ENCODE measurements at places on chromosomes 11 and 22. TPM values are rescaled to one million over a fixed set of nuclear protein-coding genes. Genes with fewer than 3 reads are reported as not detected.

Gene RFPL1
- total RNA-seq: not detected

Gene OR52A1
- not detected for total RNA-seq

Gene SNX32
- not detected for total RNA-seq

Gene TSSC4
- total RNA-seq: 34.8 TPM

Gene SHISAL1
- total RNA-seq: 0.55 TPM

Gene C22orf31
- total RNA-seq: not detected

Gene WNT11
- 15.2 TPM for total RNA-seq

Gene CRYBB3
- total RNA-seq: not detected

Gene OR8U1
- not detected for total RNA-seq

Gene NAV2
- 8.8 TPM for total RNA-seq

DNA sequence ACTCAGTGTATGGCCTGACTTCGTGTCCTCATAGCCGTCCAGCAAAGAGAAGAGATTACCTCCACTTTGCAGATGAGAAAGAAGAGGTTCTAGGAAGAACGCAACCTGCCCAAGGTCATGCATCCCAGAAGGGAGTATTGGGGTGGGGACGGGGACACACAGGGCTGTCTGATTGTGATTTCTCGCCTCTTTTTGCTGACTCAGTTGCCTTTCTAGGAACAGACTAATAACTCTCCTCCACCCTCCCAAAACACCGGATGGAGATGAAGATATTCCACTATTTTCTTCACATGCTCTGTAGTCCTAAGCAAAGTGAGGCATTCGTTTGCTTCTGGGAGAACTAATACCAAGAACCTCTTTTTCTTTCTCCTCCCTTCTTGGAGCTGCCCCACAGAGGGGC lies 529.3 kb downstream of the MIAT start:
- DNase-seq: no peak

- DNase-seq: peak; percentile 80
These were observed 30.0 kb upstream of the WNT11 start for GRCh38 chr11:76236092-76236999.

DNA sequence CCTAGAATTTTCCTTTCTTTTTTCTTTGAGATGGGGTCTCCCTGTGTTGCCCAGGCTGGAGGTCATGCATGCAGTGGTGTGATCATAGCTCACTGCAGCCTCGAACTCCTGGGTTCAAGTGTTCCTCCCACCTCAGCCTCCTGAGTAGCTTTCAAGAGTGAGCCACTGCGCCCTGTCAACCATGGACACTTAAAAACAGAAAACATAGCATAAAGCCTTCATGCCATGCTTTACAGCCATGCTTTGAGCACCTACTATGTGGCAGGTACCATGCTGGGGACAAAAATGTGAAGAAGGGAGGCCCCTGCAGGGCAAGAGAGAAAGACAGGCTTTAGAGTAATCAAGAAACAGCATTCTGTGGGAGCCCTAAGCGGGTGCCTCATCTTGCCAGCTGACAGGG lies 13.7 kb upstream of the GNB1L start:
- peak; percentile 12 for DNase-seq

GRCh38 chr22:35600476-35600875 lies 16.7 kb downstream of the MB start:
- DNase-seq: peak; percentile 56

DNA sequence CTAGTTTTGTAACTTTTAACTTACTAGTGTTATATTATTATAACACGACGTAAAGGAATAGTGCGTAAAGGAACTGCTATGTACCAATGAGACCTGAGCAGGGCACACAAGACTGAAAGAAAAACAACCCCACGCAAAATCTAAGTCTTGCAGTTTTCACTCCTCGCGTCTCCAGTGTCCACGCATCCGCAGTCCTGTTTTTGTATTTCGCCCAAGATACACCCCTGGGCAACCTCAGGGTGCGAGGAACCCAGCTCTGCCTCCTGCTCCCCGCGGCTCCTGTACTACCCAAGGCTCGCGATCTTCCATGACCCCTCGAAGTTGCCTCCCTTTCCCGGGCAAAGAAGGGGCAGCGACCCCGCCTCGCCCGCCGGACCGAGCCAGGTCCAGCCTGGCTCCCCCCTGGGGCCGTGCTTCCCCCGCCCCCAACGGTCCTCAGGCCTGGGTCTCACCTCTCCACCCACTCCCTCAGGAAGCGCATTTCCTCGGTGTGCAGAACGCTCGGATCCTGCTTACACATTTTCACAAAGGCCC lies 393 bp downstream of the ST13 start:
- no peak for DNase-seq

- no peak for DNase-seq
These were observed 15.0 kb downstream of the CHST1 start for GRCh38 chr11:45650166-45651095.

DNA sequence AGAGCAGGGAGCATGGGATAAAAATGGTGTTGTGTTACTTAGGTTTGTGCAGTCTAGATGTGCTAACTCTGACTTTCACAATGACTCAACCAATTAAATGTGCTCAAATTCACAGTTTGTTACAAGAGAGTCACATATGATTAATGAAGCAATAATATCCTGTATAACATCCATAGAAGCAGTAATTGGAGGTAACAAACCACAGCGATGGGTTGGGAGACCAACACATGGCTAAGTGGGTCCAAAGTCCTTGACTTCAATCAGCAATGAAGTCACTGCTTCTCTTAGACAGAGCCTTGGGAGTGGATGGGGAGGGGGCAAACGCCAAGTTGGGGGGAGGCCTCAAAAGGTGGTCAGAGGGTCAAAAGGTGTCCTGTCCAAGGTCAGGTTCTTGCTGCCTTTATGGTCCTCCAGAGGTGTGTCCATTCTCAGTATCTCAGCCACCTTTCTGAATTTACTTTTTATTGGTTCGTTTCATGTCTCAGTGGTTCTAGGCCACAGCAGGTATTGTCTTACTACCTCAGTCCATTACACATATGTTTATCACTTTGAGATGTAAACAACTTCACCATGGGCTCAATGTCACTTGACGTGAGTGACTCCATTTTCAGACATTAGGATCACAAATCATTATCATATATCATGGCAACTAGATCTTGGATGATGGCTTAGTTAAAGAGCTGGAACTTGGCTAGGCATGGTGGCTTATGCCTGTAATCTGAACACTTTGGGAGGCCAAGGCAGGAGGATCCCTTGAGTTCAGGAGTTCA lies 32.4 kb downstream of the SLN start:
- no peak for DNase-seq

- DNase-seq: no peak
These were observed 4.4 kb downstream of the EXPH5 start for GRCh38 chr11:108589136-108589535.

GRCh38 chr22:39596601-39597000 lies 26.0 kb downstream of the CACNA1I start:
- DNase-seq: no peak

DNA sequence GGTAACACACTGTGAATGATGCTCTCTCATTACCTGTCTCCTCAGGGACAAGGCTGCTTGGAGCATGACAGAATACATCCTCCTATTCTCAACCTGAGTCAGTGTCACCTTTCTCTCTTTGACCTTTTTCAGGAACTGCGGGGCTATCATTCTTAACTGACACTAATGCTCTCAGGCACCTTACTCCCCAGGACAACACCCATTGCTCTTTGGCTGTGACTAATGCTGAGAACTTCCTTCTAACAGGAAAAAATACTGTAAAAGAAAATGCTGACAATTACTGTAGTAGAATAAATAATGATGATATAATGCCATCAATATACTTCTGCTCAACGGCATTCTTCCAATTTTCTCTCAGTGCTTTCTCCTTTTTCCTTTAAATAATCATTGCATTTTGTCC lies 2082.7 kb upstream of the RAG2 start:
- DNase-seq: no peak

DNA sequence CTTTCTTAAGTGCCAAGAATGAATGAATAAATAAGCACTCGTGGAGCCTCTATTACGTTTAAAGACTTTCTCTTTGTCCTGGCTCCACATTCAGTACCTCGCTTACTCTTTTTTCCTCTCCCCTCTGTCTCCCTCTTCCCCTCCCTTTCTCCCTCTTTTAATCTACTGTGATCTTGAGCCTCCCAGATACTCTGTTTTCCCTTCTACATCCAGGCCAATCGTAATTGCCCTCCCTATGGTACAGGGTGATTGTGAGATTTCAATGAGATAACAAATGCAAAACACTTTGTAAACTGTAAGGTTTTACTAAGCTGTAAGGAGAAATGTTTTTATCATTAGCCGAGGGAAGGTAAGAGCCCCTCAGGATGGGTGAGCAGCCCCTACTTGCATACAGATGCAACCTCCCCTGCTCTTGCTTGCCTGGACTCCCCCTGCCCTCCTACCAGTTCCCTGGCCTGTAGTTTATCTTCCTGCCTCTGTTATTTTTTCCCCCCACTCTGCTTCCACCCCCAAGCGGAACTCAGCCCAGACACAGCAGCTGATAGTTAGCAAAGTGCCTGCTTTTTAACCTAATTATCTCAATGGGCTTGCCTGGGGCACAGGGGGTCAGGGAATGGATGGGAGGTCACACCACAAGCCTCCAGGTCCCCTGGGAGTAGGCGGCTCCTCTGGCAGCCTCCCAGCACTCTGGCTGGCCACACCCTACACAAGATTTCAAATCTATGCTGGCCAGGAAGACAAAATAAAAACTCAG lies 76.9 kb upstream of the CADM1 start:
- DNase-seq: peak; percentile 64

DNA sequence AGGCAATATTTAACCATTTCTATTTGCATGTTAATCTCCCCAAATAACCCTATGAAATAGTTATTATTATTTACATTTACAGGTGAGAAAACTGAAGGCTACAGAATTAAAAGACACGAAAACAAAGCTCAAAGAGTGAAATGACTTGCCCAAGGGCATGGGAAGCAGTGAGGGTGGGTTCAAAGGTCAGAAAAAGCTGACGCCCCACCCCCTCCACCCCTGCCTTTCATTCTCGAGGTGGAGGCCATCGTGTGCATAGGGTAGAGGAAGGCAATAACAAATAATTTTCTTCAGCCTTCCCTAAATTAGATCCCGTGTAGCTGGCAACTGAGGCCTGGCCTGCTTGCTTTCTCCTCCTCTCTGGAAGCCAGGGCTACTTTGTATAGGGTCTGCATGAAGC lies 56.1 kb upstream of the RBFOX2 start:
- no peak for DNase-seq

DNA sequence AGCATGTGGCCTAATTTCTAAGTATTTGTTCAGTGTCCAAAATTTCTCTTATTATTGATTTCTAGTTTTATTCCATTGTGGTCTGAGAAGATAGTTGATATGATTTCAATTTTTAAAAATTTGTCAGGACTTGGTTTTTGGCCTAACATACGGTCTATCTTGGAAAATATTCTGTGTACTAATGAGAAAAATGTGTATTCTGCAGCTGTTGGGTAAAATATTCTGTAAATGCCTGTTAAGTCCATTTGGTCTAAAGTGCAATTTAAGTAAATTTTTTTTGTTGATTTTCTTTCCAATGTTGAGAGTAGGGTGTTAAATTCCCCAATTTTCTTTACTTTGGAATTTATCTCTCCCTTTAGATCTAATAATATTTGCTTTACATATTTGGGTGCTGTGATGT lies 78.3 kb downstream of the TECTA start:
- no peak for DNase-seq

GRCh38 chr11:5831196-5831829 lies 10.4 kb downstream of the OR52E6 start:
- DNase-seq: no peak

GRCh38 chr11:44573333-44573732 lies 7.9 kb downstream of the CD82 start:
- no peak for DNase-seq

DNA sequence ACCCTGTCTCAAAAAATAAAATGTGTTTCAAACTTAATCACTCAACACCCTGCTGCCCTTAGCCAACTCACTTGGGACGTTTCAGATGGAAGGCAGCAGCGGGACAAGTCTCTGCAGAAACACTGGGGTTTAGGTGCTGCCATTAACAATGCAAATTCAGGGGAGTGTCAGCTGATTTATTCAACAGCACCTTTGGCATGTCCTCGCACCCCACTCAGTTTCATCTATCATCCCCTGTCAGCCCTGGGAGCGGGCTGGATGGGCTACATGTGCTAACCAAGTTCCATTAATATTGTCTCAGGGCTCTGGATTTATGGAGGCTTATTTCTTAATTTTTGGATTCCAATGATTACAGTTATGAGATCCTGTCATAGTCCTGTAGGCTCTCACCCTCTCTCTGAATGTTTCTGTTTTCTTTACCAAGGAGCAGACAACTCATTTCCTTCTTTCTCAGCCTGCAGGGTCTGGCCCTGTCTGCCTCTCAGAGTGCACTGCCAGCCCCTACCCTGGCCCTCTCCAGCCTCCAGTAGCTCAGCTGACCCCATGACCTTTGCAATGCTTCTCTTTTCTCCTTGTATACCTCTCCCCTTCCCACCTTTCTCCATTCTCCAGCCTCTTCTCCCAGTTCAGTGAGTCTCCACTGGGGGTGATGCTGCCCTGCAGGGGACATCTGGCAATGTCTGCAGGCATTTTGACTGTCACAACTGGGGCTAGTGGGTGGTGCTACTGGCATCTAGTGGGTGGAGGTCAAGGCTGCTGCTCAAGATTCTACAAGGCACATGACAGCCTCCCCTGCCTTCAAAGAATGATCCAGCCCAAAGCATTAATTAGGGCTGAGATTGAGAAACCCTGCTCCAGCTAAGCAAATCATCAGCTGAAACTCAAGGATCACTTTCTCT lies 79.0 kb downstream of the APIP start:
- no peak for DNase-seq
